ENCODE measurements at places on chromosomes 3 and 15.

- DNase-seq = no peak
Observed at GRCh38 chr3:97970156-97970555, 2.1 kb downstream of the RIOX2 start.

DNA sequence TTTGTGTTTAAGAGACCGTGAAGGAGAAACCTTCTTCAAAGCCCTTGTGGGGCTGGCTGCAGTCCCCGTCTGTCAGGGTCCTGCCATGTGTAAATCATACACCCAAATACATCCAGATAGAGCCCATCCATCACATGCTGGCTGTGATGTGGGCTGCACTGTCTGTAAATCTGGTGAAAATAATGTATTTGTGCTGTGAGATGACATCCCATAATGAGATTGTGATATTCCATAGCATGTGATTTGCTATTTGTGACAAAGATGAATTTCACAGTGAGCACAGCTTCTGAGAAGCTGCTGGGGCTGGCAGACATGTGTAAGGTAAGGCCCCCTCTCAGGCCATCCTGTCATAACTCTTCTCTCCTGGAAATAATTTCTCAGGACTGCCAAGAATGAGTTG, 114.3 kb upstream of the MB21D2 start:
- DNase-seq = no peak

DNA sequence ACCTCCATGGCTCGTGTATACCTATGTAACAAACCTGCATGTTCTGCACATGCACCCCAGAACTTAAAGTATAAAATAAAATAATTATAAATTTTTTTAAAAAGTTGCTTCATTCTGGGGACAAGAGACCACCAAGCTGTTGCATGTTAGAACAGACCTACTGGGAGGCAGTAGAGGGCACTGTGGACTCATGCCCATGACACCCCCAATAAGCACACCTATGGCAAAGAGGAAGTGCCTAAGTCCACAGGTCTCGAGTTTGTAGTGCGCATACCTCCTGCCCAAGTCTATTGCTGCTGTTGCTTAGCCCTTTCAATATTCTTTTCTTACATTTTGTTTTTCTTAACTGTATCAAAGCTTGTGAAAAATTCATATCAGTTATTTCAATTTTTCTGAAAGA, 267.9 kb upstream of the THBS1 start:
- DNase-seq = no peak

- DNase-seq = no peak
Observed at GRCh38 chr15:92166751-92167405, 226.8 kb upstream of the ST8SIA2 start.

DNA sequence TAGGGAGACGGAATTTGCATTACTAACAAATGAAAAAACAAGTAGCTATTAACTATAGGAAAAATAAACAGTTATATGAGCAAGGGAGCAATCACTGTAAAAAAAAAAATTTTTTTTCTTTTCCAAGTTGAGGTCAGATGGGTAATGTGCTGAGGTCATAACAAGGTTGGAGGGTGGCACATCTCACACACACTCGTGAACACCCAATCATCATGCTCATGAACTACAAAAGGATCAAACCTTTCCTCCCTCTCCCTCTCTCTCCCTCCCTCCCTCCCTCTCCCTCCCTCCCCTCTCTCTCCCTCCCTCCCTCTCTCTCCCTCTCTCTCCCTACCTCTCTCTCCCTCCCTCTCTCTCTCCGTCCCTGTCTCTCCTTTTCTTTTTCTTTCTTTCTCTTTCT, 97.9 kb upstream of the CGNL1 start:
- DNase-seq = no peak

GRCh38 chr3:116001151-116001621, 377.9 kb downstream of the GAP43 start:
- no peak for DNase-seq

DNA sequence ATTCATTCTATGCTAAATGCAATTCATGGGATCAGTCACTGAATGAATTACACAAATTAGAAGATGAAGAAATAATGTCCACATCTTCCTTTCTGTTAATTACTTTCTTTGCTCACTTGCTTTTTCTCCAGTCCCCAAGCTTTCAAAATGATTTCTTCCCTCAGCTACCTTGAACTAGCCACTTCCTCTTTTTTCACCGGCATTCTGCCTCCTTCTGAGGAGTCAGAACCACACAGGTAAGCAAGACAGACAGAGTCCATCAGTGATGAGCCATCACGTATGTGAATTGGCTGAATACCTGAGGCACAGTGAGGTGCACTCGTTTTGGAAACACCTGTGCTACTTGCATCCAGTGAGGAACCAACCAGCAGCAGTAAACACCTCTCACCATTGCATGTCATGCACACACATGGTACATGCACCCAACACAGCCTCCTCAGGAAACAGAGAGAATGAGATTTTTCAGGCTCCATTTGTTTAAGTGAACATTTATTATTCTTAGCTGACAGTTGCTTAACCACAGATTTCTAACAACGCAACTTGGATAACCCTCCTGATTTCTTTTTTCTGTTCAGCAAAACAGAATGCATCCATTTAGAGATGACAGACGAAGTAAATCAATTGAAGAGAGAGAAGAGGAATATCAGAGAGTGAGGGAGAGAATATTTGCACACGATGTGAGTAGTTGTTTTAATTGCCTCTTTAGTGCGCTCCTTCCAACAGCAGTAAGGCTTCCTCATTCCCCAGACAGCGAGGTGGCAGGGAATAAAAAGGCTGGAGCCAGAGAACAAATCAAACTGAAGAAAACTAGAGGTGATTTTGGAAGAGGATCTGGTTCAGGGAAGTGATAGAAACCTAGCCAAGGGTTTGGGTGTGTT, 69.3 kb downstream of the ARPP21 start:
- no peak for DNase-seq

DNA sequence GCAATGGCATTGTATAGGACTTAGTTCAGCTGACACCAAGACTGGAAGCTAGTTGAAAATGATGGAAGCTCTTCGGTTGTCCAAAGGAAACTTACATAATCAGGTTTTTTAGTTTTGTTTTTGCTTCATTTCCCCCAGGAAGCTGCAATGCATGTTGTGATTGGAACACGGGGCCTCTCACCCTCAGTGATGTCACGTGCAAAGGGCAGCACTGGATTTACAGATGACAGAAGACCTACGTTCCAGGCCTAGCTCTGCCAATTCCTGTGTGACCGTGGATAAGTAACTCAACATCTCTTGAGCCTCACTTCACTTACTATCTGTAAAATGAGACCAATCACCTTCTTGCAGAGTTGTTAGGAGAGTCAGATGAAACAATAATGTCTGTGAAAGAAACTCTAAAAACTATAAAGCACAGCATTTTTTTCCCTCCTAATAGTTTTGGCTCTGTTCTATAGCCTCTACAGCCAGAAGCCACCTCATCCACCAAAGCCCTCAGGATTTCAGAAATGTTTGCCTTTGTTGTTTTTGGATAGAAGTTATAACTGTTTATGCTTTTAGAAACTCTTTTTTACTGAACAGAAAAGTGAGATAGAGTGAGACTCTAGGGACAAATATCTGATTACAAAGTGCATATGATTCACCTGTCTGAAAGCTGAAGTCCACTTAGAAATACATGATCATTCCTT, 4.6 kb downstream of the RBSN start:
- DNase-seq = no peak

- DNase-seq = no peak
Observed at GRCh38 chr15:56960116-56960515, 41.7 kb downstream of the TCF12 start.

DNA sequence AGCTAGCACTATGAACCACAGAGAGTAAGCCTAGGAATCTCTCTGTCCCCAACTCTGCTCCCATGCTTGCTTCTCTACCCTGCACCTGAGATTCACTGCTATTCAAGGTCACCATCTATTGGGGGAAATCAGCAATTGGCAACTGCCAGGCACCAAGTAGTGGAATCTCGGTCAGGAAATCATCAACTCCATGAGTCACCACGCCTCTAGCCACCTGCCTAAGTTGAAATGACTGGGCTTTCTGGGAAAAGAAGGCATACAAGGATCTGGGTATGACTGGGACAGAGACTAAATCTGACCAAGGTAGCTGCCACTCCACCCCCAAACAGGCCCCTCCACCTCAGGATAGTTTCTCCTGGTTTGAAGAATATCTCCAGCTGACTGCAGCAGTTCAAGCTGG, 464.1 kb upstream of the CBLB start:
- no peak for DNase-seq

GRCh38 chr15:91202510-91203102, 102.5 kb downstream of the SV2B start:
- DNase-seq = no peak

GRCh38 chr3:189038773-189039745, 132.7 kb upstream of the TPRG1 start:
- no peak for DNase-seq

- no peak for DNase-seq
Observed at GRCh38 chr3:95810462-95810861, 1003.9 kb upstream of the EPHA6 start.

DNA sequence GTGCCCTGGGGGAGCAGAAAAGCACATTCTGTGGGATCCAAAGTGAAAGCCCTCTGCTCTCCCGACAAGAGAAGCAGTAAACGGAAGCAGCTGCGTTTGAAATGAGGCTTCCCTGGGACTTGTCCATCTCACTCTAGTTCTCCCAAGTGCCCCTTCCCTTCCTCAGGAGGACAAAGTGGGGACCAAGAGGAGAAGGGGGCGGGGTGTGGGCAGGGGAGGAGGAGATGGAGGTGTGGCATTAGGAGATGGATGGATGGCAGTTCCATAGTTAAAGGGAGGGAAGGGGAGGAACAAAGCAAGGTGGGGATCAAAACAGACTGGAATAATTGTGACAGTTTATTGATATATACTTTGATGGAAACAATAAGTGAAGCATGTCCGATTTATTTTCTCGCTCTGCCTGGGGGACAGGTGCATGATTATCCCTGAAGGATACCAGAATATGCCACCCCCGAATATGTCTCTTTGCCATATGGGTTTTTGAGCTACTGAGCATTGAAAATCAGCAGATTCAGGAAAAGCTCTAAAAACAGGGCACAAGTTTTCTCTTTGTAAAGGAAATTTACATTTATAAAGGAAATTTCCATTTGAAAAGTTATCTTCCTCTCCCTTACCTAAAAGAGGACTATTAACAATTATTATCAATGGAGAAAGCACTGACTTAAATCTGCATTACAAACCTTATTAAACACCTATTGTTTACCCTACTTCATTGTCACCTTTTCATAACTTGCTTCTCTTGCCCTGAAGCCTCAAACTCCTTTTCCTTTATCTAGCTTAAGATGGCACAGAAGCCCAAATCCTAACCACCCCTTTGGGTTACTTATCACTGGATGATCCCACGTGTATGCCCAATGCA, 58.9 kb upstream of the DAZL start:
- DNase-seq = no peak

- no peak for DNase-seq
Observed at GRCh38 chr3:129184396-129184657, 631 bp upstream of the CNBP start.

GRCh38 chr15:57375827-57376695, at the start of gene CGNL1:
Gene CGNL1, plus strand, starts transcription at chr15:57376505. Its CDS starts 61,495 bp downstream, at chr15:57438000.
- DNase-seq = peak; percentile 18

- DNase-seq = no peak
Observed at GRCh38 chr3:59872128-59872527, 822.3 kb upstream of the CFAP20DC start.

- no peak for DNase-seq
Observed at GRCh38 chr3:170947018-170947769, 38.8 kb upstream of the EIF5A2 start.

DNA sequence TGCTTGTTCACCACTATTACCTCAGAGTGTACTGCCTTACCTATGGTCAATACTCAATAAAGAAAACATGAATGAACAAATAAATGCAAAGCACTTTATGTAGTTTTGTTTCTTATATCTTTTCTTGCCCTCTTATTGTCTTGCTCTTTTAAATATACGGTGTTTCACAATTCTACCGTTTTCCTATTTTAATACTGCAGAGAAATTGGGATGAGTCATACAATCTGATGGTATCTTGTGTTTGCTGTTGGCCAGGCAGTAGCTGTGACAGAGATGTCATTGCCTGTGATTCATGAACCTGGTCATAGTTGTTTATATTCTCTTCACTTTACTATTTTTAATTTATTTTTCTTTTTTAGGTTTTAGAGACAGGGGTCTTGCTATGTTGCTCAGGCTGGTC, 48.3 kb downstream of the SERP1 start:
- DNase-seq = no peak

DNA sequence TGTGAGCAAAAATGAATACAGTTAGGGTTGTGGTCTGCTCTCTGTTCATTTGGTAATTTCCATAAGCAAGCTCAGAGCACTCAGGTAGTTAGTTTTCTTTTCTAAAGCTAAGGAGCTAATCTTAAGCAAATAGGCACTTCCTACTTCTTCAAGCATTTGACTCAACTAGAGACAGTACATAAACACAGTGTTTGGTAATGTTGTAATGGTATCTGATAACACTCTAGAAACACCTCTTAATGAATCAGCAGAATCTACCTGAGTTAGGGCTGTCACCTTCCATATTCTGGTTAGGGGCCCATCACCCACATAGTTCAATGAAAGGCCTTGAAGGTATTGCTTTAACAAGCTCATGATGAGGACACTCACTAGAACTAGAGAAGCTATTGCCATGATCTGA, 83.1 kb downstream of the PLCH1 start:
- no peak for DNase-seq

- DNase-seq = no peak
Observed at GRCh38 chr15:60999771-61000170, 229.3 kb downstream of the RORA start.

DNA sequence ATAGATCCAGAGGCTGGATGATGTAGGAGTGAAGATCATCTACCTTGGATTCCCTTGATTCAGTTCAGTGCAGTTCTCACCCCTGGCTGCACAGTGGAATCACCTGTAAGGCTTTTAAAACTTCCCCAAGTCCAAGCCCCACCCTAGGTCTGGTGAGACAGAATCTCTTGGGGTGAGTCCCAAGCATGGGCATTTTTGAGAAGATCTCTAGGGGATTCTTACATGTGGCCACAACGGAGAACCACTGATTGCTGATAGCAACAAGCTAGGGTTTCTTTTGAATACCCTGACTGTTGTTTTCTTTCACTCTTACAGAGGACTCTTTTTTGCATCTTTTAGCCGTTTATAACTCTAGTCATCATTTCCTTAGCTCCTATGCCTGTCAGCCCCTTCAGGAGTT, 204.9 kb upstream of the RASGRP1 start:
- no peak for DNase-seq

- DNase-seq = no peak
Observed at GRCh38 chr3:138769616-138770015, 65.1 kb downstream of the PIK3CB start.

- peak; percentile 45 for DNase-seq
Observed at GRCh38 chr3:149085828-149086231, 503 bp downstream of the HLTF start.

- DNase-seq = no peak
Observed at GRCh38 chr3:38121832-38122461, 15.0 kb downstream of the ACAA1 start.

GRCh38 chr3:13650210-13651056, 101.5 kb downstream of the FBLN2 start:
- peak; percentile 40 for DNase-seq

GRCh38 chr3:190619761-190620160, 105.9 kb downstream of the IL1RAP start:
- DNase-seq = no peak

GRCh38 chr3:11610044-11610671, 33.6 kb downstream of the VGLL4 start:
- no peak for DNase-seq

Data from NCI-H774 (cell line).